Activated naive CD4-positive, alpha-beta T cell (primary cell): ENCODE measurements at places on chromosomes 11 and 22.

DNA sequence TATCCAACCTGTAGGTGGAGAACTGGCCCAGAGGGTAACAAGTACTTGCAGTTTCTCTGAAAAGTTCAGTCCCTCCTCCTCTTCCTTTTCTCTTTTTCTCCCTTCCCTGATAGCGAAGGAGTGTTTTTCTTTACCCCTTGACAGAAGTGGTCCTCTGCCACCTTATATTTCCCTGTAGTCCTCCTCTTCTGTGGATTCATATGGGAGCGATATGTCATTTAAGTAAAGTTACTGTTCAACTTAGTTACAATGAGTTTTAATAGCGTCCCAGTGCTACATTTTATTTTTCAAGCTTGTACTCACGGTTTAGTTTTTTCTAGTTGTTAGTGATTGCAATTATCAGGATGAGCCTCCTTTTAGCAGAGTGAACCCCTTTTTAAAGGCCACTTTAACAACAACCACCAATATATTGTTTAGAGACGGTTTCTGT, 1.4 kb downstream of the PCF11 start:
- no peak for DNase-seq

DNA sequence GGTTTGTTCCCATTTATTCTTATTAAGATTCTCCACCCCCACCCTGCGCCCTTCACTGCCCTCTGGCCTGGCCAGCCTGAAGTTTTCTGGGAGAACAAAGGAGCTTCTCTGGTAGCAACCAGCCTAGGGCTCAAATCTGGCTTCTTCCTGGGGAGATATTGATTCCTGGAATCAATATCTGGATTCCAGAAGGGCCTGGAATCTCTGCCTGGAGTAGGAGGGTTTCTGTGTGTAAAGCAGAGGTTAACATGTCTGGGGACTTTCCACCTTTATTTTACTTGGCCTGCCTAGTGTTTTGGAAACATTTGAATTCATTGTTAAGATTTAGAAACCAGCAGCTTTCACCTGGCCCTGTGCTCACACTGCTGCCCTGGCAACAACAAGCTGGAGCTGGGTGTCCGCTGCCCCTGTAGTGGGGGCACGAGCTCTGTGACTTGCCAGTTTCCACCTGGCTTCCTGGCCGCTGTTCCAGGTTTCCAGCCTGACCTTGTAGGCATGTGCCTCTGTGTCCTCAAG, 5.5 kb downstream of the C11orf91 start:
- no peak for DNase-seq

DNA sequence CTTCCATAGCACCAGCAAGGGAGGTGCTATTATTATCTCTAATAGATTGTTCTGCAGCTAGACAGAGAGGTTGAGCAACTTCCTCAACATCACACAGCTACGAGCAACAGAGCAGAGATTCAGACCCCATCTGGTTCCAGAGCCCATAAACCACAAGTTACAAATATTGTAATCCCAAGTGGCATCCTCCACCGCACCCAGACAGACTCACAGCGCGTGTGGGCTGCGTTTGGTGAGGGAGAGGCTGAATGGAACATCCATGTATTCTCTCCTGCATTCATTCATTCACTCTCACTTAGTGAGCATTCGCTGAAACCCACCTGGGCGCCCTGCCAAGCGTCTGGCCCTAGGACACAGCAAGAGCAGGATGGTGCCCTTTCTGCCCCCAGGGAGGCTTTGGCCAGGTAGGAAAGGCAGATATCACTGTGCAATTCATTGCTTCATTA, 33.5 kb downstream of the LIF start:
- no peak for DNase-seq

GRCh38 chr11:75778962-75779361, 10.4 kb downstream of the DGAT2 start:
- DNase-seq = no peak

GRCh38 chr11:21572210-21572609, 620.7 kb upstream of the ANO5 start:
- no peak for DNase-seq

DNA sequence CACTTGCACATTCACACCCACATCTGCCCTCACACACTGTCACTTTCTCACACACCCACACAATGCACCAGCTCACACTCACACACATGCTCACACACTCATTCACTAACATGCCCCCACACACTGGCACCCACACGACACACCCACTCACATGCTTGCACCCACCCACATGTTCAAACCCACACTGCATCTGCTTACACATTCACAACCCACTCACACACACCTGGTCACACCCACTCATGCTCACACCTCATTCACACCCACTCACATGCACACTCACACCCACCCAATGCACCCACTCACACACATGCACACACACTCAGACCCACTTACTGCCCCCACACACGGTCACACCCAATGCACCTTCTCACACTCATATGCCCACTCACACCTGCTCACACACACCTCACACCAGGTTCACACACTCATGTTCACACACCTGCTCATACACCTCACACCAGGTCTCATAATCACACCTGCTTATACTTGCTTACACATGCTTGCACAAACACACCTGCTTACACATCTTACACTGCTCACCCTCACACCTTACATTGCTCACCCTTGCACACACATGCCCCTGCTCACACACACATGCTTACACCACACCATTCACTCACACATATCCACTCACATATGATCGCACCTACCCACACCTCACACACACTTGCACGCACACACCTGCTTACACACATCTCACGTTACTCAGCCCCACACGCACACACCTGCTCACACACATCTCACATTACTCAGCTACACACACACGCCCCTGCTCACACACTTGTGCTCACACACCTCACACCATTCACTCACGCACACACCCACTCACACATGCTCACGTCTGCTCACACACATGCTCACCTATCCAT, 3.9 kb upstream of the MYBPC3 start:
- no peak for DNase-seq

GRCh38 chr22:44405661-44406060, 92.4 kb downstream of the RTL6 start:
- DNase-seq = no peak

- peak; percentile 47 for DNase-seq
Observed at GRCh38 chr11:118691926-118692830, 12.7 kb upstream of the TREH start.

GRCh38 chr11:105693075-105693759, 83.3 kb downstream of the GRIA4 start:
- no peak for DNase-seq

GRCh38 chr11:15288863-15289262, 174.1 kb downstream of the INSC start:
- no peak for DNase-seq

- no peak for DNase-seq
Observed at GRCh38 chr11:30131535-30131934, 99.3 kb upstream of the FSHB start.

- DNase-seq = no peak
Observed at GRCh38 chr11:46597609-46598219, 3.9 kb upstream of the AMBRA1 start.

DNA sequence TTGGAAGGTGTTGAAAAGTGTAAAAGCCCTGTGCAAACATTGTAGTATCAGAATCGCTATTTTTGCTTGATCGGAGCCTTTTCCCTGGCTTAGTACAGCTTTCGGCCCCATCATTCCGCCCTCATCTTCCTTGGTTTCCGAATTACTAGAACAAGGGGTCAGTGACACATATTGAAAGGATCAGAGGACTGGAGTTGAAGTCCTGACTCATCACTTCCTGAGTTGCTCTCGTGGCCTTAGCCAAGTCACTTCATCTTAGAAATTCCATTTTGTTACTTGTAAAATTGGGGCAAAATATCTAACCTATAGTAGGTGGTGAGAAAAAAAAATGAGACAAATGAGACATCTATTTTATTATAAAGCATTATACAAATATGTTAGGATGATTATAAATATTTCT, 375.0 kb downstream of the NTM start:
- no peak for DNase-seq

DNA sequence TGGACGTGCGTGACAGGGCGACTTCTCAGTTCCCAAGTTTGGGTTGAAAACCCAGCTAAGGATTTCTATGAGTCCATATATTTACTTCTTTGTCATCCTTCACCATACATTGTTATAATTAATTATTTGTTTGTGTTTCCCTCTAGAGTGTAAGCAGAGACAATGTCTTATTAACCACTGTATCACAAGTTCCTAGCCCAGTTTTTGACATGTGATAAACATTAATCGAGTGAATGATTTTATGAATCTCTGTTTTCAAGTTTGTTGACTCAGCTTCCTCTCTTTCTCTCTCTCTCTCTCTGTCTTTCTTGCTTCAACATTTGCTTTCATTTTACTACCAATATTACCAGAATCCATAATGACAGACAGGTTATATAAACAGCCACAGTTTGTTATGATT, 1259.6 kb upstream of the TENM4 start:
- DNase-seq = no peak

DNA sequence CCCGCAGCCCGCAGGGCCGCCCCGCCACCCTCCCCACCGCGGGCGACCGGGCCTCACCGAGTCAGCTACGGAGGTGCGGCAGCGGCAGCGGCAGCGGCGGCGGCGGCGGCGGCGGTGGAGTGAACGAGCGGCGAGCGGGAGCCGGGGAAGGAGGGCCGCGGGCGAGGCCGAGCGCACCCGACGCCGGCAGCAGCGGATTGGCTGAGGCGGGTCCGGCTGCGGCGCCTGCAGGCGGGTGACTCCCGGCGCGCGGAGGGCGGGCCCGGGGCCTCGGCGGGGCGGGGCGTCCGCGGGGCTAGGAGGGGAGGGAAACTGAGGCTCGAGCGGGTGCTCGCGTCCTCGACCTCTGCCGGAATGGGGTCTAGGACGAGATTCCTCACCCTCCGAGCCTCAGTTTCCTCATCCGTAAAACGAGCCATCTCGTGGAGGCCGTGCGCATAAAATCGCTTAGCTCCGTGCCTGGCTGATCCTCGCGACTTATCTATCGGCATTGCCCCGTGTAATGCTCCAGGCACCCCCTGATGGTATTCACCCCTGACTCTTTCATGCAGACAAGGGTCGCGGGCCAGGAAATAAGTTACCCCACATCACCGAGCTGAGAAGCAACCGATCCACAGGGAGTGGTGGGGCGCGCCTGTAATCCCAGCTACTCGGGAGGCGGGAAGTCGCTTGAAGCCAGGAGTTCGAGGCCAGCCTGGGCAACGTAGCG, at the start of gene CPT1A:
CPT1A (minus strand) TSS at position 199 of the 709 bp plus-strand sequence. CDS start 26,442 bp downstream, outside the sequence.
- peak; percentile 62 for DNase-seq
